Myometrial cell (primary cell): ENCODE measurements at places on chromosomes 1 and 21. TPM values are rescaled to one million over a fixed set of nuclear protein-coding genes. Genes with fewer than 3 reads are reported as not detected.

KLHL17 gene
- 3.5 and 10.5 TPM in 2 replicates for total RNA-seq

PFKL gene
- total RNA-seq: 152 and 159 TPM in 2 replicates

PIGR gene
- under 0.01 TPM in 1 of 2 replicates, not detected in the other for total RNA-seq

LZIC gene
- 18.8 and 32.3 TPM in 2 replicates for total RNA-seq

UMODL1 gene
- total RNA-seq: not detected in 2 replicates

MMP23B gene
- 0.58 and 19.3 TPM in 2 replicates for total RNA-seq

ZFP69B gene
- total RNA-seq: 2.0 and 3.4 TPM in 2 replicates

CNST gene
- total RNA-seq: 9.6 and 10.4 TPM in 2 replicates

AADACL4 gene
- not detected in 2 replicates for total RNA-seq

CYP4Z1 gene
- not detected in 2 replicates for total RNA-seq

ELAPOR1 gene
- total RNA-seq: 0.18 and 0.29 TPM in 2 replicates

ARHGAP29 gene
- total RNA-seq: 58.5 and 81.3 TPM in 2 replicates

EDN2 gene
- not detected in 2 replicates for total RNA-seq

KCNA3 gene
- total RNA-seq: under 0.01 TPM in 1 of 2 replicates, not detected in the other

CGN gene
- total RNA-seq: not detected in 2 replicates

LCE1B gene
- total RNA-seq: not detected in 2 replicates

FMO3 gene
- under 0.01 TPM in 1 of 2 replicates, not detected in the other for total RNA-seq

MRPS6 gene
- total RNA-seq: 37.2 and 48.6 TPM in 2 replicates

CYP4A11 gene
- total RNA-seq: not detected in 2 replicates

SYT6 gene
- total RNA-seq: not detected in 2 replicates

RGS1 gene
- not detected in 2 replicates for total RNA-seq

PSEN2 gene
- total RNA-seq: 15.6 and 24.8 TPM in 2 replicates

AGMAT gene
- total RNA-seq: 4.3 and 9.7 TPM in 2 replicates

TNFSF4 gene
- 19.0 and 19.5 TPM in 2 replicates for total RNA-seq

ECE1 gene
- 114 and 128 TPM in 2 replicates for total RNA-seq

SV2A gene
- total RNA-seq: 22.2 and 23.4 TPM in 2 replicates

GPA33 gene
- not detected in 2 replicates for total RNA-seq

SLC26A9 gene
- total RNA-seq: not detected in 2 replicates

OR2T11 gene
- not detected in 2 replicates for total RNA-seq

SELE gene
- total RNA-seq: not detected in 2 replicates

OXCT2 gene
- total RNA-seq: 5.1 TPM in 1 of 2 replicates, not detected in the other

RGS5 gene
- 1.4 and 4.4 TPM in 2 replicates for total RNA-seq

FCRL6 gene
- total RNA-seq: not detected in 2 replicates

ANKRD35 gene
- total RNA-seq: 4.8 and 5.5 TPM in 2 replicates
